Left hindlimb (tissue), 1 donor: ENCODE measurements at places on chromosomes 3 and 15.

GRCh38 chr3:120742849-120743365 is 363 bp downstream of the GTF2E1 start:
- no peak for DNase-seq

DNA sequence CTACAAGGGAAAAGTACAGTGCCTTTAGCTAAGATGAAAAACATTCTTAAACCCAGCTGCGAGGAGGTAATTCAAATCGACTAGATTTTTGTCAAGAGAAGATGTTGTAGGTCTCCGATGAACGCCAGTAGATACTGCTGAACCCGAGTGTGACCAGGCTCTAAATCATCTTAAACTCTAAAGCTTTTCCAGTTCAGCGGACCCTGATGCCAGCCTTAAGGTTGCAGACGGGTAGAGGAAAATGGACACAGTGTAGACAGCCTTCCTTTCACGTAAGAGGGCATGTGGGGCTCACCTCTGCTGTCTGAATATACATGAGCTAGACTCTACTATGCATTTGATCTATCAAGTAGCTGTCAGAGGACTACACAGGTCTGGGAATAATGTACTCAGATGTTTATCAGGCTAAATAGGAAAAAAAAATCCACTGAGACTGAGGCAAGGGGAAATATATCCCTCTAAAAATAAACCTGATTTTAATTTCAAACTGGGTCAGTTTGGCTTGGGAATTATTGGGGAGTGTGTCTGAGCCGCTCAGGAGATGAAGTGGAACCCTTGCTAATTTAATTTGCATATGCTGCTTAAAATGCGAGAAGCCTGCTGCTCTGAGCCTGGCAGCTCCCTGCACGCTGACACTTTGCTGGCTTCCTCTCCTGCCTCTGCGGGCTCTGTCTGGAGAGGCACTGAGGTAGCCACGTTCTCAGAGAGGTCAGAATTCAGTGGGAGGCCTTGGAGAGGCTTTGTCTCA is 151.9 kb downstream of the CADPS start:
- DNase-seq: no peak

DNA sequence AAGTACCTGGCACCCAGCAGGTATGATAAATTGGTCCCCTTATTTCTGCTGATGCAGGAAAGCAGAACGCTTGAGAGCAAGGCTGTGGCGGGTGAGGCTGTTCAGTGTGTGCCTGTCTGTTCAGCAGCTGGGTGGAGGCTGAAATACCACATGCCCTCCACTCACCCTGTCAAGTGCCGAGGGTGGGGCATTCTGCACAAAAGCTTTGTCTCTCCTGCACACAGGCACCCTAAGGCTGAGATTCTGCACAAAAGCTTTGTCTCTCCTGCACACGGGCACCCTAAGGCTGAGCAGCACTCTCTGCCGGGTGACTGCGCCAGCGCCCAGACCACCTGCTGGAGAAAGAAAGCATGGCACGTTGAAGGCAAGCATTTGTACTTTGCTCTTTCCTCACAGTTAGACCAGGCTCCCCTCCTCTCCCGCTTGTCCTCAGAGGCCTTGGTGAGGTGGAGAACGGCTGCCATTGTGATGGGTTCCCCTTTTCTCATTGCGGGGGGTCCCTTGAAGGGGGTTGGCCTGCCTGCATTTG is 97.5 kb downstream of the BDH1 start:
- no peak for DNase-seq

DNA sequence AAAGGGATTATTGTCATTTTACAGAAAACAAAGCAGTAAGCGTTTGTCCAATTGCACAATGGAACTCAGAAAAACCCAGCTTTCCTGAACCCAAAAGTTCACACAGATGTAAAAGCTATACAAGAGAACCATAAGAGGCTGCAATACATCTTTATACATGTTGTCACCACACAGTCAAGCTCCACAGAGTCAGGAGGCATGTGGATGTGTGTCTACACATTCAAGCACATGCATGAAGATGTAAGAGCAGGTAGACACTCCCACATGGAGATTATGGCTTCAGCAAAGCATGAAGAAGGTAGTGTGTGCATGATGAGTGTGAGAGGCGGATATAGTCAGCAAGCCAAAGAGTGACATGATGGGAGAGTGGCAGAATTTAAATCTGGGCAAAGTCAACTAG is 124.7 kb upstream of the THBS1 start:
- no peak for DNase-seq

GRCh38 chr3:12139111-12139511 is 19.6 kb downstream of the TIMP4 start:
- peak; percentile 67 for DNase-seq

GRCh38 chr3:156187146-156187769 is 66.9 kb downstream of the KCNAB1 start:
- no peak for DNase-seq

GRCh38 chr3:184551614-184552256 is 9.8 kb upstream of the EPHB3 start:
- no peak for DNase-seq

- DNase-seq: no peak
These were observed 304.6 kb upstream of the TBC1D5 start for GRCh38 chr3:18047052-18047451.

GRCh38 chr15:44096596-44096995 is 98.5 kb downstream of the FRMD5 start:
- no peak for DNase-seq
